Fibroblast of lung (primary cell): ENCODE measurements at places on chromosomes 12 and 14. TPM values are rescaled to one million over a fixed set of nuclear protein-coding genes. Genes with fewer than 3 reads are reported as not detected.

Gene FOXN4
- not detected in 2 replicates for total RNA-seq

Gene CLEC6A
- total RNA-seq = not detected in 2 replicates

Gene SDR9C7
- not detected in 2 replicates for total RNA-seq

Gene SOX5
- total RNA-seq = 16.4 and 32.0 TPM in 2 replicates

Gene ULK1
- total RNA-seq = 8.5 and 14.9 TPM in 2 replicates

Gene PLEKHG7
- total RNA-seq = not detected in 2 replicates

- no peaks in the 10 kb centered on the region for H3K36me3 ChIP-seq
- H3K4me3 ChIP-seq = no peak overlapping the region
- no peak for DNase-seq
- no peak overlapping the region for H3K27ac ChIP-seq
- no peaks in the 10 kb centered on the region for H3K27me3 ChIP-seq
Measured at GRCh38 chr12:41683513-41684240, 461.0 kb downstream of the GXYLT1 start.

DNA sequence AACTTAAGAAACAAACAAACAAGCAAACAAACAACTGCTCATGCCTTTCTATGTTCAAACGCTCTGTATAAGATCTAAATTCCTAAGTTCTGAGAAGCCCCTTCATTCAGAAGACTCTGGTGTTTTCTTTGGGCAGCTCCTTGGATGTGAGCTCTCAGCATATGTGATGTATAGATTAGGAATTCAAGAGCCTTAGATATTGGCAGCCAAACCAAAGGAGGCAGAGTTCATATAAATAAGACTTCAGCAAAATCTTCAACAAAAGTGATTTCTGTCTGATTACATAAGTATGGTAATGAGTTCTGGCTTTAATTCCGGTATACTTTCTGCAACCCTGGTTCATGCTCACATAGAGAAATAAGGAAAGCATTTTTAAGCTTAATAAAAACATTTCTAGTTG is 145.6 kb downstream of the DYRK2 start:
- H3K4me3 ChIP-seq = no peak overlapping the region
- peak; percentile 75 for DNase-seq
- peaks cover 3% of the 10 kb centered on the region for H3K4me1 ChIP-seq
- no peak overlapping the region for H3K27ac ChIP-seq

- H3K27me3 ChIP-seq = no peaks in the 10 kb centered on the region
- H3K27ac ChIP-seq = no peak overlapping the region
- H3K36me3 ChIP-seq = no peaks in the 10 kb centered on the region
- DNase-seq = no peak
Measured at GRCh38 chr12:88645816-88646215, 65.5 kb upstream of the KITLG start.

- peaks cover 9% of the 10 kb centered on the region for H3K4me1 ChIP-seq
- no peak overlapping the region for H3K27ac ChIP-seq
- peak; percentile 16 for DNase-seq
- no peak overlapping the region for H3K4me3 ChIP-seq
- no peaks in the 10 kb centered on the region for H3K27me3 ChIP-seq
Measured at GRCh38 chr12:110637869-110638441, 24.0 kb downstream of the TCTN1 start.

DNA sequence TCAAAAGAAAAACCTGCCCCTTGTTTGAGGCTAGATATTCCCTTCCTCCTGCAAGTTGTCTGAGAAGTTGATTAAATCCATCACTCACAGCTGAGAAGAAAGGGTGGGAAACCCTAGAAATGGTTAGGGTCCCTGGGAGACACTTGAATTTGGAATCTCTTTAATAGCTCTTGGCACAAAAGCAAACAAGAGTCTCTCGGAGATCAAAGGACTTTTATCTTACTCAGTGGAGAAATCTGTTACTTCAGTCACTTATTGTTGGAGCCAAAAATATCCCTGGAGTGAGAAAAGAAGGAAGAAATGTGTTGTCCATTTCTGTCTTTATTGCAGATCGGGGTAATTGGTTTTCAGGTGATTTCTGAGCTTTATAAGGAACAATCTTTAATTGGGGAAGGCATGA is 47.0 kb downstream of the TMEM132C start:
- DNase-seq = no peak
- H3K4me3 ChIP-seq = no peak overlapping the region
- no peaks in the 10 kb centered on the region for H3K4me1 ChIP-seq
- no peaks in the 10 kb centered on the region for H3K27me3 ChIP-seq
- H3K27ac ChIP-seq = no peak overlapping the region
- no peaks in the 10 kb centered on the region for H3K36me3 ChIP-seq

DNA sequence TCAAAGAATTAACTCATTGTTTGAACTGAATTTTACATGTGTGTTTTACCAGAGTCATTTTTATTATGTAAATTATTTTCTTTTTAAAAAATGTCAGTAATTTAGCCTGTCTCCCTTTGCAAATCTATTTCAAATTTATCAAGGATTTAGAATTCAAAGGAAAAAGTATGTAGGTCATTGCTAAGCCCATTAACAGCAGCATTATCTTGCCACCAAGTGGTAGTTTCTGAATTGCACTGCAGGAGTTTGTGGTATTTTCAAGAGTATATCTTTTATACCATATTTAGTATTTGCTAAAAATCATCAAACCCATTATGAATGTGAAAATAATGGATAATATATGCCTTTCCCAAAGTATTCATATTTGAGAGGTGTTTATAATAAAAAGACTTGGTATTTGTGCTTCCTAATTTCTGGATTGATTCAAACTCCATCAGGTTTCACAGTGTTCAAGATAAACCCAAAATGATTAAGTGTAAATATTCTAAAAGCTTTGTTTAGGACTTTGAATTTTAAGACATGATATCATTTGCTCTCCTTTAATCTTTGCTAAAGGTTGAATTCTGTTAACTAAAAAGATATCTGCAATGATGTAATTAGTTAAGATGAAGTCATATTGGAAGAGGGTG is 711.4 kb downstream of the FSCB start:
- no peaks in the 10 kb centered on the region for H3K4me1 ChIP-seq
- no peaks in the 10 kb centered on the region for H3K36me3 ChIP-seq
- H3K4me3 ChIP-seq = no peak overlapping the region
- no peaks in the 10 kb centered on the region for H3K27me3 ChIP-seq

- H3K27me3 ChIP-seq = no peaks in the 10 kb centered on the region
- H3K4me3 ChIP-seq = no peak overlapping the region
- no peaks in the 10 kb centered on the region for H3K4me1 ChIP-seq
Measured at GRCh38 chr14:81555051-81555450, 21.4 kb upstream of the SEL1L start.

- H3K27me3 ChIP-seq = no peaks in the 10 kb centered on the region
- peak overlapping the region; percentile 25 for H3K4me3 ChIP-seq
- no peak for DNase-seq
- H3K27ac ChIP-seq = no peak overlapping the region
Measured at GRCh38 chr14:87457720-87458119, 535.3 kb downstream of the GALC start.

DNA sequence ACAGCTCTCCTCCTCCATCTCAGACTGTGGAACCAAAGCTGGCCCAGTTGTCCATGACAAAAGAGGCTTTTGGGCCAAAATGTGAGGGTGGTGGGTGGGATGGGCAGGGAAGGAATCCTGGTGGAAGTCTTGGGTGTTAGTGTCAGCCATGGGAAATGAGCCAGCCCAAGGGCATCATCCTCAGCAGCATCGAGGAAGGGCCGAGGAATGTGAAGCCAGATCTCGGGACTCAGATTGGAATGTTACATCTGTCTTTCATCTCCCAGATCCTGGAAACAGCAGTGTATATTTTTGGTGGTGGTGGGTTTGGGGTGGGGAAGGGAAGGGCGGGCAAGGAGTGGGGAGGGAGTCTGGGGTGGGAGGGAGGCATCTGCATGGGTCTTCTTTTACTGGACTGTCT is 11.8 kb upstream of the TAMALIN start:
- H3K27me3 ChIP-seq = no peaks in the 10 kb centered on the region
- no peak overlapping the region for H3K4me3 ChIP-seq
- peak; percentile 43 for DNase-seq
- peaks cover 11% of the 10 kb centered on the region for H3K36me3 ChIP-seq
- H3K27ac ChIP-seq = no peak overlapping the region

GRCh38 chr12:94204499-94205247 is 56.3 kb downstream of the PLXNC1 start:
- H3K4me3 ChIP-seq = no peak overlapping the region
- H3K27ac ChIP-seq = no peak overlapping the region
- no peak for DNase-seq
- no peaks in the 10 kb centered on the region for H3K27me3 ChIP-seq
